Astrocyte of the spinal cord (primary cell): ENCODE measurements at places on chromosomes 7 and 10.

GRCh38 chr7:107208024-107208521 lies 39.3 kb downstream of the HBP1 start:
- DNase-seq, result peak; percentile 67

DNA sequence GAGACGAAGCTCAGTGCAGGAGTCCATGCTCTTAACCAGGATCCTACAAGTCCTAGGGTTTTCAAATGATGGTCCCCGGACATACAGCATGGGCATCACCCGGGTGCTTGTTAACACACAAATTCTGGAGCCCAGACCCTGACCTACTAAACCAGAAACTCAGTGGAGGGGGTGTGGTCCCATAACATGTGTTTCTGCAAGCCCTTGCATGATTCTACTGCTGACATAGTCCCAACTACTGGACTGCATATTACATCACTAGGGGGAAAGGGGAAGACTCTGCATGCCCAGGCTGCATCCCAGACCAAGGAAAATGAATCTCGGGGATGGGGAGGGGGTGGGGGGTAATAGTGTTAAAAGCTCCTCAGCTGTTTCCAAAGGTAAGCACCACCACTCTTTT lies 40.3 kb downstream of the GRB10 start:
- no peak for DNase-seq

DNA sequence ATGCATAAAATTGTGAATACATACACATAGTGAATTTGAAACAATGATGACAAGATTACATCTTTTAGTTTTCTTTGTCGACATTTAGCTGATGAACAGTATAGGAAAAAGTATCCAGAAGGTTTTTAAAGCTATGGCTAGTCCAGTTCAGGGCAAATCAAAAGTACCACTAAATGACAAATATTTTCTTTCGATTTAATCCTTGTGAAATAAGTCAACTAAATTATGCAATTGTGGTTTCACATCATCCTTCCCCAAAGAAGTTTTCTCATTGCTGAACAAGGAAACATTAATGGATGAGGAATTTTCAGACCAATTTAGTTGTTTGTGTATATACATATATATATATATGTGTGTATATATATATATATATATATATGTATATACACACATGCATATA lies 774.0 kb downstream of the DNAJB9 start:
- DNase-seq, result peak; percentile 1

- DNase-seq, result no peak
Measured at GRCh38 chr10:61973906-61974305, 72.4 kb downstream of the ARID5B start.

DNA sequence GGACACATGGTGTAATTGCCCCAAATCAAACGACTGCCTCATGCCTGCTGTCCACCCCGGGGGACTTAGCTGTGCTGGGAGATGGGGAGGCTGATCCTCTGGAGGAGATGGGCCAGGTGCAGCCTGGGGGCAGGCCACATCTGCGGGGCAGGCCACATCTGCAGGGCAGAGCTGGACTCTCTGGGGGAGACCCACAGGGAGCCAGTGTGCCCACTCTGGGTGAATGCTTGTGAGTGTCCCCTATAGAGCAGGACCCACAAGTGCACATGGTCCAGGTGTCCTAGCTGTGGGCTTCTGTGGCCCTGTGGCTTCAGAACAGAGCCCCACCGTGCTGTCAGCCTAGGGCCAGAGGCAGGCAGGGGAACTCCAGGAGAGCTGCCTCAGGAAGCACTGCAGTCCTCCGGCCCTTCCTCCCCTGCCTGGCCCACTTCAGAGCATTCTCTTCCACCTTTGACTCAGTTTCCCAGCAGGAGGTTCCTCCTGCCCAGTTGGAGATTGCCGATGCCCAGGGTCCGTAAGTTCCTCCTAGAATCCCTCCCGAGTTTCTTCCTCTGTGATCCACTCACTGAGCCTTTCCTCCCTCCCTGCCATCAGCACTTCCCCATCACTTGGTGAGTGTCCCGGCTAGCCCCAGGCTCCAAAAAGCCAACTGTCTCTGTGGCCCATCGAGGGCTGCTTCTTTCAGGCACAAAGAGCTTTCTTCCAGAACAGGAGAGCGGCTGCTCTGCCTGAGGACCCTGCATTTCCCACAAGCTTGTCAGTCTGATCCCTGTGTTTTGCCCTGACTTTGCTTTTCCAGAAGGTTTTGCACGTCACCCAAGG lies 50.3 kb downstream of the ADCYAP1R1 start:
- no peak for DNase-seq
